Stimulated activated CD8-positive, alpha-beta memory T cell treated with anti-CD3 and anti-CD28 coated beads, Interleukin-15, amount 100 ng/mL, for 24 hours (primary cell): ENCODE measurements at places on chromosomes 11 and 22.
A peak's percentile ranks its signal among the peaks of the same experiment; 100 is the strongest.

- no peak for DNase-seq
Observed at GRCh38 chr11:75507571-75507970, 18.2 kb downstream of the GDPD5 start.

DNA sequence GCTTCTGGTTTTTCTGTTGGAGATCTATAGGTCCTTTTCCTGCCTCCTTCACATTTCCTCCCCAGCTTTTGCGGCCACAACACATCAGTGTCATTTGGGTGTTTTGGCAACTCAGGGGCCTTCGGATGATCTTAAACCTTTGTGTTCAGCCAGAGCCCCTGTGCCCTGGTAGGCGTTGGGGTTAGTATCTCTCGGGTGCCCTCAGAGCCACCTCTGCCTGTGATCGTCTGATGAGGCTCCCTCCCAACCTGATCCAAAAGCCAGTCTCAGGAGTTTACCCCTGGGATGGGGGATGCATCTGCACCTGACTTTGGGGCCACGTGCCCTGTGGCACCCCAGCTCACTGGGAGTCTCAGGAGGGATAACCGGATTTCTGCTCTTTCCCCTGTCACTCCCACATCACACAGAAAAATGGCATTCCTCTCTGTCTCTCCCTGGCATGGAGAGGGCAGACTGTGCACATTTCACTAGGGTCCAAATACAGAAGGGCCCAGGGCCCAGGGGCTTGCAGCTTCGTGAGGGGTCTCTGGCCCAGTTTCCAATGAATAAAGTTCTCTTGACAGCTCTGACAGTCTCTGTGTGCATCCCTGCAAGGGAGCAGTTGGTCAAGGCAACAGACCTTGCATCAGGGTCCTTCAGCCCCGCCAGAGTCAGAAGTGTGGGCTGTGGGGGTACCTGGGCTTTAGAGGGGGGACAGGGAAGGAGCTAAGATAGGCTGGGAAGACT is 2.6 kb downstream of the RNF26 start:
- no peak for DNase-seq

DNA sequence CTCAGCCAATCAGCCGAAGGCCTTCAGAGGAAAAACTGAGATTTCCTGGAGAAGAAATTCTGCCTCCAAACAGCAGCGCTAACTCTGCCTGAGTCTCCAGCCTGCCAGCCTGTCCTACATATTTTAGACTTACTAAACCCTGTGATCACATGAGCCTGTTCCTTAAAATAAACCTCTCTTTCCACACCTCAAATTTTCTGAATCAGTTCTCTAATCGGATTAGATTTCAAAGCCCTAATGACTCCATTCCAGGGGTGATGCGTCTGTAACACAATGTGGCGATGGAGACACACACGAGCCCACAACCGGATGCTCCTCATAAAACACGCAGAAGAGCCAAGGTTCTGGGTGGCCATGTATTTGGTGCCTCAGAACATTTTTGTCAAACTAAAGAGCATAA is 1371.2 kb downstream of the BRD1 start:
- no peak for DNase-seq

GRCh38 chr11:1772270-1773130 is 8.8 kb upstream of the CTSD start:
- no peak for DNase-seq

GRCh38 chr11:1208144-1208393 is 14.8 kb upstream of the MUC5B start:
- no peak for DNase-seq

GRCh38 chr11:34534826-34535225 is 21.2 kb upstream of the ELF5 start:
- no peak for DNase-seq

DNA sequence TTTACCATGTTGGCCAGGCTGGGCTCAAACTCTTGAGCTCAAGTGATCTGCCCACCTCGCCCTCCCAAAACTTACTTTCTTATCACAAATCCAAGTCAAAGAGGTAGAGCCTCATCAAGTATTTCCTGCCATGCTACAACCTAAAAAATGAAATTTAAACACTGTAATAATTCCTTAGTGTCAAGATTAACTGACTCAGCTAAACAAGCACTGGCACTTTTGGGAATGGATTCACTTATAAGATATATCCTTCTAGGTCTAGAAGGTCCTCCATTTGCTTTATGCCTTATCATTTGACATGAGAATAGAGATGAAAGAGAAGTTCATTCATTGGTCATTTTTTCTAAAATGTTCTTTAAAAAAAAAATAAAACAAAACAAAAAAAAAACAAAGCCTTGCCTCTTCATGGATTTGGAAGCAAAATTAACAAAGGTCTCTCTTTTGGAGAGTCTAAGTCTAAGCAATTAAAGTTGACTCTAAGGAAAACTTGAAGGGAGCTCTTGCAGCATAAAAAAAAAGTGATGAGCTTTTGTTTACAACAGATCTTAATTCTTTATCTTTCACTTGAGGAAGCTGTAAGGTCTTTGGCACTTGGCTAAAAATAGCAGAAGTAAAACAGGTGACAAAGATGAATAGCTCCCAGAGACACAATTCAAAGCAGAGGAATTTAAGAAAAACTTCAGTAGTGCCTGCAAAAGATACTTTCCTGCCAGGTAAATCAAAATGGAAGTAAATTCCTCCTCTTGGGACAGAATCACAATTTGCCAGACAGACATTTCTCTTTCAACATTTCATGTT is 50.3 kb downstream of the CADM1 start:
- no peak for DNase-seq

DNA sequence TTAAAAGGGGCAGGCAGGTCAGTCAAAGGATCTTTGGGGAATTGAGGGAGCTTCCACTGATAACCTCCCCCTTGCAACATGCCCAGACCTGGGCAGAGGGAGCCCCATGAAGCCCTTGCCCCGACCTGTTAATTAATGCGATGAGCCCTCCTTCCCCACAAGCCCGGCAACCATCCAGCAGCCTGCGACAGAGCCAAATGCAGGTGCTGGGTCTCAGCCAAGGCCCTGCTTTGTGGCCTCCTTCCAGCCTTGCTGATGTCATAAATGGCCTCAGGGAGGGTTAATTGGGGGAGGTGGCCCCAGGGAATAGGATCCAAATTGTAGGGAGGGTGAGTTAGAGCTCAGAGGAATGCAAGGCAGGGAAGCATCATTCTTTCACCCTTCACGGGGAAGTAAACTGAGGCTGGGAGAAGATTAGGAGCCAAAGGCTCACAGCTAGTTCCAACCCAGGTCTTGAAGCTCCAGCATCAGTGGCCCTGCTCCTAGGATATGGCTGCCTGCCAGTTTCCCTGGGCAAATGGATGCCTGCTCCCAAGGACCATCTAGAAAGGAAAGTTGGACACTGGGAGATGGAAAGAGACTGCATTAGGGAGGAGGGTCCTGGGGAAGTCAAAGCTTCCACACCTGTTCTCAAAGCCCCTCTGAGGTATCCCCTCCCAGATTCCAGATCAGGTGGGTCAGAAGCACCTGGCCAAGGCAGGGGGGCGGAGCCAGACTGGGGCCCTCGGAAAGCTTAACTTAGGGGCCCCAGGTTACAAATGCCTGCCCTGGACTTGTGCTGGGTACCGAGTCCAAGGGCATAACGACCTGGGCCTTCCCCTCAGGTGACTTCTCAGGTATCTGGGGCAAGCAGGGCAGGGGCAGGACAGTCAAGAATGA is 34.1 kb downstream of the LMO1 start:
- DNase-seq: no peak

DNA sequence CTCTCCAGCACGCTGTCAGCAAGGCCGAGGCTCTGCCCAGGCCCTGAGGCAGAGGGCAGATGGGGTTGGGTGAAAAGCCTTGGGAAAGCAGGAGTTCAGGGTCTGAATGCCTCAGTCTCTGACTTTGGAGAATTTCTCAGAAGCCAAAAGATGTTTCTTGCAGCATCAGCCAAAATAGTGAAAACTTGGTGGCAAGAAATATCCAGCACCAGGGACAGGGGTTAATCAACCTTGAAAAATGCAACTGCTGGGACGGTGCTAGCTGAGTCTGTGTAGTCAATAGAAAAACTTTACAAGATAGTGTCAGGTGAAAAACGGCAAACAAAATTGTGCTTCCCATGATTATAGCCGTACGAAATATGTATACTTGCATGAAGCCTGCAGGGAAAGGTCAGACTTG is 1.4 kb upstream of the ABCC8 start:
- no peak for DNase-seq

GRCh38 chr11:60801194-60801593 is 16.1 kb downstream of the MS4A10 start:
- DNase-seq: no peak

- DNase-seq: no peak
Observed at GRCh38 chr22:37401401-37402183, 25.7 kb downstream of the ELFN2 start.

GRCh38 chr11:132535830-132536229 is 996.5 kb downstream of the OPCML start:
- no peak for DNase-seq

DNA sequence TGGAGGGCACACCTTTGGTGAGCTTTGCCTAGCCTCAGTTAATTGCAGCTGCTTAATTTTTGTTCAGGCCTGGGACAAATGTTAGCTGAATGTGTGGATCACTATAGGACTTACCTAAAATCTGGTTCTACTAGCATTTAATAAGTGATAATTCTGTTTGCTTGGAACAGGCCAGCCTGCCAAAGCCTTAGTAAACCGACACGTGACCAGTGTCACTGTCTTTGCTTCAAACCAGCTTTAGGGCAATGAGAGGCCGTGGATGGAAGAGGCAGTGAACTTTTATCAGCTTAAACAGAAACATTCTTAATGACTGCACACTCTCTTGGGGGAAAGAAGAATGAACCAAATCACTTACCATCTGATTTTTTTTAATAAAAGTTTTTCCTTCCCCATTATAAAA is 10.8 kb downstream of the PARVA start:
- DNase-seq: no peak

DNA sequence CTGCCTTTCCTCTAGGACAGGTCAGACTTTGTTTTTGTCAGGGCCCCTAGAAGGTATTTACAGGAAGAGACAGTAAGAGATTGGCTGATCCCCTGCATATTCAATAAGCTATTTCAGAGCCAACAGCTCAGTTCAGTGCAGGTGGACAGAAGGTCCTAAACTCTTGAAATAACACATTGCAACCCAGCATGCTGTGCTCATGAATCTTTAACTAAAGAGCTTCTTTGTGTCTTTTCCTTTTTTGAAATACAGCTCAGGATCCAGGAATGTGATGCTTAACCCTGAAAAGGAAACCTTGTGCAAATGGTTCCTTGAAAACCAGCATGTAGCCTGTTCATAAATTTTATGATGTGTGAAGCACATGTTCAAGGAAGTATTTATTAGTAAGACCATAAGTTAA is 43.9 kb downstream of the BBOX1 start:
- no peak for DNase-seq

DNA sequence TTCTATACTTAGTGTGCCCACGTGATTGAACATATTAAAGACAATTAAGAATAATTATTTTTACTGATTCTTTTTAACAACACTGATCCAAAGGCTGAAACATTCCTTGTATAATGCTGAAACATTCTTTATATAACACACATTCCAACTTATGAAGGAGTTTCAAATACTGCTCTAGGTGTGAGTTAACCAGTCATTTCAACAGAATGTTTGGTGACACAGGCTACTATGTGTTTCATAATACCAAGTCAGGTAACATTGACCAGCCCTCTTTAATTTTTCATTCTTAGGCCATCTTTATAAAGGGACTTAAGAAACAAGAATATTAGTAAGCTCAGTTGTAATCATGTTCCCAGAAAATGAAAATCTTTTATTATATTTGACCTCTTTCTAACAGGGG is 136.6 kb downstream of the ELP4 start:
- no peak for DNase-seq

GRCh38 chr11:76738618-76739240 is 44.4 kb upstream of the TSKU start:
- no peak for DNase-seq

DNA sequence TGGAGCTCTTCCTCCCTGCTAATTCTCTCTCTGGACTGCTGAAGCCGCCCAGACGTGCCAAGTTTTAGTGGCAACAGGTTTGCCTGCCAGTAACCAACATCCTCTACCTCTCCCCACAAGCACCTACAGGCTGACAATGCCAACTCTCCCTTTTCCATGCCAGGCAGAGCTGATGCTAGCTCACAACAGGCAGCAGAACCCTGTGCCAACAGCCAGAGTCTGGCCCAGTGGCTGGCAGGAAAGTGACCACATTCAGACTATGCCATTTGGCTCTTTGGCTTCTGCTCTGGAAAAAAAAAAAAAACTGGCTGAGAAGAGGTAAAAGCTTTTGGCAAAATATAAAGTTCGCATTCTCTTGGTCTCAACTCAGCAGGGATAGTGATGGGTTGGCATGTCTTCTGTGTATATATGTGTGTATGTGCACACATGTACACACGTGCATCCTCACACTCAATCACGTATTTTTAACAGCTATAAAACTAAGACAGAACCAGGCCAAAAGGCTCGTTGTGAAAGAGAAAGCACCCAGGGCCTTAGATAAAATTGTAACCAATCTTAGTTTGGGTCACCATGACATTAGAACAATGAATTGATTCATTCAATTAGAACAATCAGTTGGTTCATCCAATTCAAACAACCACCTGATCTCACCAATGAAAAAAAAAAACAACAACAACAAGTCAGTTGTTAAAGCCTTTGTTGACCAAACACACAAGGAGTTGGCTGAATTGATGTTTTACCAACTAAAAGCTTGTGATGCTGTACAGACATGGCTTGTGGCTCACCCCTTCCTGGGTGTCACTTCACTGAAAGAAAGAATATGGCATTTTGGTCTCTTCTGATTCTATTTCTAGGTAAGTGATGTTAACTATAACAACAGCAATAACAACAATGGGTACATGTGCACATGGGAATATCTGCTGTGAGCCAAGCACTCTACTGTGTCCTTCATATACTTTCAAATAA is 48.6 kb downstream of the TRIM29 start:
- no peak for DNase-seq

GRCh38 chr11:110689306-110689705 is 22.9 kb downstream of the ARHGAP20 start:
- no peak for DNase-seq

- no peak for DNase-seq
Observed at GRCh38 chr22:19011075-19011474, 75.0 kb upstream of the PRODH start.

- no peak for DNase-seq
Observed at GRCh38 chr22:43951391-43951790, 3.9 kb upstream of the SAMM50 start.

DNA sequence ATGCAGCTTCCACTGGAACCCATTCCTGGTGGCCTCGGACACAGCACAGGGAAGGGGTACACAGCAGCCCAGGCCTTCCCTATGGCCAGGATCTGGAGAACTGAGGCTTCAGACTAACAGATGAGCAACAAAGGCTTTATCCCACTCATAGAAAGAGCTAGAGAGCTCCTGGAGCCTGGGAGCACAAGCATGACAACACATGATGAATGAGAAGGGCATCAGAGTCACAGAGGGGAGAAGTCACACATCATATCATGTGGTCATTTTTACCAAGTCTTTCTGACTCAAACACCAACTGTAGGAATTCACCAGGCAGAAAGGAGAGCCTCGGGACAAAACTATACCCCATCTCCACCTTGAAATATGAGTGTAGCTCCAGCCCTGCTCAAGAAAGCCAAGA is 43.2 kb downstream of the NRXN2 start:
- no peak for DNase-seq

GRCh38 chr11:75384438-75385080 is 14.8 kb upstream of the RPS3 start:
- DNase-seq: peak; percentile 72
